ENCODE measurements at places on chromosomes 11 and 22. TPM values are rescaled to one million over a fixed set of nuclear protein-coding genes. Genes with fewer than 3 reads are reported as not detected.

FGF19 gene
- not detected for polyA plus RNA-seq

KCNE3 gene
- polyA plus RNA-seq: 0.14 TPM

SCGB1A1 gene
- polyA plus RNA-seq: not detected

BTBD18 gene
- 0.61 TPM for polyA plus RNA-seq

VPS51 gene
- 96.9 TPM for polyA plus RNA-seq

AIFM3 gene
- not detected for polyA plus RNA-seq

- no peaks in the 10 kb centered on the region for H3K36me3 ChIP-seq
- no peaks in the 10 kb centered on the region for H3K4me1 ChIP-seq
- no peaks in the 10 kb centered on the region for H3K27me3 ChIP-seq
- H3K4me3 ChIP-seq: no peak overlapping the region
These were observed 24.7 kb upstream of the SLC22A12 start for GRCh38 chr11:64566042-64566914.

GRCh38 chr11:118364956-118365615 is 5.7 kb downstream of the UBE4A start:
- no peak overlapping the region for H3K4me3 ChIP-seq
- no peak overlapping the region for H3K27ac ChIP-seq
- peaks cover 26% of the 10 kb centered on the region for H3K4me1 ChIP-seq
- no peaks in the 10 kb centered on the region for H3K27me3 ChIP-seq
- no peak for DNase-seq

DNA sequence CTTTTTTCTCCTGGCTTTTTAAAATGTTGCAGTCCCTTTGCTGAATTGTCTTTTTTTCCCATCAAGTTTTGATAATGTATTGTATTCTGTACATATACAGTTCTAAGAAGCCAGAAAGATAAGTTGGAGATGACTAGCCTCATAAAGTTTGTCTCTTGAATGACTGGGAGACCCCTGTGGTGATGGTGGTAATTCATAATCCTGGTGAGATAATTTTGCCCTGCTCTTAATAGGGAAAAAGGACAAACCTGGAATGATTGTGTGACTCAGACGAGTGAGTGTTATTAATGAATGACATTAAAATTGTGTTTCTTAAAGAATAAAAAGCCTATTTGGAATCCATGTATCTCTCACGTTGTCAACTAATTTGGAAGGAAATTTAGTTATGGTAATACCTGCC is 1.2 kb downstream of the HIKESHI start:
- DNase-seq: no peak
- peaks cover 9% of the 10 kb centered on the region for H3K4me1 ChIP-seq
- H3K36me3 ChIP-seq: peaks cover under 1% of the 10 kb centered on the region
- H3K4me3 ChIP-seq: peak overlapping the region; percentile 99
- no peaks in the 10 kb centered on the region for H3K27me3 ChIP-seq

- H3K4me3 ChIP-seq: no peak overlapping the region
- H3K36me3 ChIP-seq: no peaks in the 10 kb centered on the region
- no peak overlapping the region for H3K27ac ChIP-seq
- H3K27me3 ChIP-seq: peaks cover 6% of the 10 kb centered on the region
These were observed 16.2 kb upstream of the RRAS2 start for GRCh38 chr11:14374922-14375830.
